ENCODE measurements at places on chromosomes 6 and 20.
A peak's percentile ranks its signal among the peaks of the same experiment; 100 is the strongest.

DNA sequence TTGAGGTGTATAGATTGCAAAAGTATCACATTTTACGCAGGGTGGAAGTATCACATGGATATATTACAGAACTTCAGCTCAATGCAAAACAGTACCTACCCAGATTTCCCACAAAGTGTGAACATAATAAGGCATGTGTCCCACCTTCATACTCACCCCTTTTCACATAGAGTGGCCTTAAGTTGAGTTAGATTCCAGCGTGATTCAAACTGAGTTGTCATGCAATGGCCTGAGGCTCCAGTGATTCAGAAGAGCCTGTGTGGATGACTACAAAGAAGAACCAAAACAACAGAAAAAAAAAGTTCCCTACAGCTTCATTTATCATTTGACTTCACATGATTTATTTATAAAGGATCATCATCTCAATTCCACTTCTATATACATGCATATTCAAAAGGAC lies 309.7 kb downstream of the SLC35F1 start:
- no peak for DNase-seq

DNA sequence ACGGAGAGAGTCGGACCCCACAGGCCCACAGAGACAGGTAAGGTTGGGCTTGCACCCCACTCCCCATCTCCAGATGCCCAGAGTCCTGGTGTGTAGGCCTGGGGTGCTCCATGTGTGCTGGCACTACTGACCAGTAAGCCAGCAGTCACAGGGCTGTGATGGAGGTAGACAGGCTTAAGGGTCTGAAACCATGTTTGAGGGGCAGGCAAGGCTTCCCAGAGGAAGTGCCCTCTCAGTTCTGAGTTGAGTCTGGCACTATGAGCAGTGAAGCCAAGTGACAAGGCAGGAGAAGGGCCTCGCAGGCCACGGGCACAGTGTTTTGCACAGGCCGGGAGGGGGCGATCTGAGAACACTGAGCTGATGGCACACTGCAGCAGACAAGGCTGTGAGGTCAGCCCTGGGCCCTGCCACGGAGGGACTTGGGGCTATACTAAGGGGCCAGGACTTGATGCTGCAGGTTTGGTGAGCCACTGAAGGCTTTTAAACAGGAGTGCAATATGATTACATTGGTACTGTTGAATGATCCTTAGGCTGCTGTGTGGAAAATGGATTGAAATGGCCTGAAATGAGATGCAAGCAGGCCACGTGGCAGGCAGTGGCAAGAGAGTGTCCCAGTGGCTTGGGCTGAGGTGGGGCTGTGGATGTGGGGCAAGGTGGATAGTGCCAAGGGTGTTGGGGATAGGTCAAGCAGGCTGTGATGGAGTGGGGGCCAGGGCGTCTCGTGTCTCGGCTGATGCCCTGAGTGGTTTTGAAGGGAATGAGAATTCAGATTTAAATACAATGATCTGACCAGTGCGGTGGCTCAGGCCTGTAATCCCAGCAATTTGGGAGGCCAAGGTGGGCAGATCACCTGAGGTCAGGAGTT lies 20.3 kb downstream of the TTBK1 start:
- peak; percentile 70 for DNase-seq

- DNase-seq: no peak
These were observed 68.4 kb downstream of the ATG5 start for GRCh38 chr6:106257195-106257594.

DNA sequence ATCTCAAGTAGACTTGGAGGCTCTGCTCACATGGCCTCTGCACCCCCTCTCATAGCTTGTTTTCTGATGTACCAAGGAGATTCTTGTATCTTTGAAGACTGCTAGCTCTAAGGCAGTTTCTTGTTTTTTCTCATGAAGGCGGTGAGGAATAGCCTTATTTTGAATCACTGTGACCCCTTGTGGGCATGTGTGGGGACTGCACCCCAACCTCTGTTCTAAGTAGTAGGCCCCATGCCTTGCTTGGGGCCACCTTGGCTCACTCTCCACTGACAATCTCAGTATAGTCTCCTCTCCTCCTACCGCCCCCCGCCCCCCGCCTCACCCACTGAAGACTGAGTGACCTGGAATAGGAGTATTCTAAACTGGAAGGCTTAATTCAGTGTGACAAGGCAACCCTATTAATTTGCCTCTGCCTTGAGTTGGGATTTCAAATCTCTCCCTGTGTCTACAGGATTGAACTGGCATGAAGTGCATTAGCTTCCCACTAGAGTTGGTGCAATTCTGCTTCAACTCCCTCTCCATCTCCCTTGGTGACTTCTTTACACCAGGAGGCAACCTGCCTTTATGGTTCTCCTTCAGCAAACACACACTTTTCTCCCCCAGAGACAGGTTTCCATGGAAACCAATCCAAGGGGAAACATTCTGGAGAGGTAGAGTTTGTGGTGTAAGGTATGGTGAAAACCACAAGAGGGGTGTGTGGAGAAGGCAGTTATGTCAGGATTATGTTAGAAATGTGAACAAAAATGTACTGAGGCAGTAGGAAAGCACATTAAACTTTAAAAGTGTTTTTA lies 75.4 kb upstream of the ECI2 start:
- DNase-seq: peak; percentile 45

DNA sequence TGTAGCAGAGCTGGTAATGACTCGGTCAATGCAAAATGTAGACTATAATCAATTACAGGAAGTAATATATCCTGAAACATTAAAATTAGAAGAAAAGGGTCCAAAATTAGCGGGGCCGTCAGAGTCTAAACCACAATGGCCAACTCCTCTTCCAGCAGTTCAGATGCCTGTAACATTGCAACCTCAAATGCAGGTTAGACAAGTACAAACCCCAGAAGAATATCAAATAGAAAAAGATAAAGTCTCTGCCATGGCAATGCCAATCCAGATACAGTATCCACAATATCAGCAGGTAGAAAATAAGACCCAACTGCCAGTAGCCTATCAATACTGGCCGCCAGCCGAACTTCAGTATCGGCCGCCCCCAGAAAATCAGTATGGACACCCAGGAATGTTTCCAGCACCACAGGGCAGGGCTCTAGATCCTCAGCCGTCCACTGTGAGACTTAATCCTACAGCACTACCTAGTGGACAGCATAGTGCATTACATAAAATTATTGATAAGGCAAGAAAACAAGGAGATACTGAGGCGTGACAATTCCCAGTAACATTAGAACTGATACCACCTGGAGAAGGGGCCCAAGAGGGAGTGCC lies 158.4 kb downstream of the GPX5 start:
- DNase-seq: no peak

- DNase-seq: no peak
These were observed 109.5 kb downstream of the CLVS2 start for GRCh38 chr6:123105561-123105960.

DNA sequence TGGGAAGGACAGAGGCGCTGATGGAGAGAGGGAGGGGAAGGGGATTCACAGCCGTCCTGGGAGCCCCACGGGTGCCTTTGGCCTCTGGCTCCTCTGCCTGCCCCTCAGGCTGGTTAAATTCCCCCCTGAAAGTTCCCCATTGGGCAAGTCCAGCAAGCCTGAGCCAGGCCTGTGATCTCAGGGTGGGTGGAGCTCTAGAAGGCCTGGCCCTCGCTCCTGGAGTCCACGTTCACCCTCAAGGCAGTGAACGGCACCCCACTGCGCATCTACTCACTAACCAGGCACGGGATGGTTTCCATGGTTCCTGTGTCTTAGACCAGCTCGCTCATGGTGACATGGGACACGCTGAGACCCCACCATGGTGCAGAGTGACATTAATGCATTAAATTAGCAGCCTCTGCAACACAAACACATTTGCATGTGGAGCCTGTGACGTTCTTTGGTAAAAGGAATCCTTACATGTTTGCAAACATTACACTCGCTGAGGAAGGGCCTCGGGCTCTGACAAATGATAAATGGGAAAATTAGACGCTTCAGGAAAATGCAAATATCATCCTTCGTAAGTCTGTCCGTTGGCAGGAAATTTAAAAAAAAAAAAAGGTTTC lies 452.7 kb downstream of the PREX1 start:
- DNase-seq: no peak

DNA sequence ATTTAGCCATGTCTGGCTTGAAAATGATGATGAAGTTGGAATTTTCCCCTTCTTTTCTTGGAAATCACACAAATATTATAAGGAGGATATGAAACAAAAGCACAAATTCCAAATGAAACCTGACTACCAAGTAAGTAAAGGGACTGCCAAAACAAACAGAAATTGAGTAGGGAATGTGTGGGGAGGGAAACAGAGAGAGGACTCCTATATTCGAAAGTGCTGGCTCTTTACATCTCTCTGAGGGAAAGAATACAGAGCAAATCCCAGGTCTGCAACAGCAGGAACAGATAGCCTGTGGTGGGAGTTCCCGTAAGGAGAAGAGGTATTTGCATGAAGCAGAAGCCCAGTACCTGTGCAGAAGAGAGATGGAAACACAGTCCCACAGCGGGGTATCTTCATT lies 583.7 kb downstream of the EPM2A start:
- DNase-seq: no peak

- no peak for DNase-seq
These were observed 973 bp upstream of the BRD2 start for GRCh38 chr6:32967151-32968091.

- no peak for DNase-seq
These were observed 9.2 kb downstream of the LOC128125822 start for GRCh38 chr6:63581355-63582013.

DNA sequence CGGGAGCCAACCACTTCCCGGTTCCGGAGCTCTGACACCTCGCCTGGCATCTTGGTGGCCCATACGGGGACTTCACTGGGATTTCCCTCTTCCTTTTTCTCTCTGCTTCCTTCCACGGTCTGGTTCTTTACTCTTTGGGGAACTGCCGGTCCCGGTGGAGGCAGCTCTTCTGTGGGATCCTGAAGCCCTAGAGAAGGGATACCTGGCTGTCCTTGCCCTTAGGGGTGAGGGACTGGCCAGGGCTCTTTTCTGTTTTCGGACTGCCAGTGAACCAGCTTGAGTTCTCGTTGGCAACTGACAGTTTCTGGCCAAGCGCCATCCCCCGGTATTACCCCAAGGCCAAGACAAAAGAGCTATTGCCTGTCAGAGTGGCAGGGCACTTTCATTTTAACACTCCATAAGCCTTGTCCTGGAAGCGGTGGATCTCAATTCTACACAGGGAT lies 880 bp upstream of the CPXM1 start:
- no peak for DNase-seq

- no peak for DNase-seq
These were observed 46.4 kb upstream of the ZNFX1 start for GRCh38 chr20:49324306-49324705.

DNA sequence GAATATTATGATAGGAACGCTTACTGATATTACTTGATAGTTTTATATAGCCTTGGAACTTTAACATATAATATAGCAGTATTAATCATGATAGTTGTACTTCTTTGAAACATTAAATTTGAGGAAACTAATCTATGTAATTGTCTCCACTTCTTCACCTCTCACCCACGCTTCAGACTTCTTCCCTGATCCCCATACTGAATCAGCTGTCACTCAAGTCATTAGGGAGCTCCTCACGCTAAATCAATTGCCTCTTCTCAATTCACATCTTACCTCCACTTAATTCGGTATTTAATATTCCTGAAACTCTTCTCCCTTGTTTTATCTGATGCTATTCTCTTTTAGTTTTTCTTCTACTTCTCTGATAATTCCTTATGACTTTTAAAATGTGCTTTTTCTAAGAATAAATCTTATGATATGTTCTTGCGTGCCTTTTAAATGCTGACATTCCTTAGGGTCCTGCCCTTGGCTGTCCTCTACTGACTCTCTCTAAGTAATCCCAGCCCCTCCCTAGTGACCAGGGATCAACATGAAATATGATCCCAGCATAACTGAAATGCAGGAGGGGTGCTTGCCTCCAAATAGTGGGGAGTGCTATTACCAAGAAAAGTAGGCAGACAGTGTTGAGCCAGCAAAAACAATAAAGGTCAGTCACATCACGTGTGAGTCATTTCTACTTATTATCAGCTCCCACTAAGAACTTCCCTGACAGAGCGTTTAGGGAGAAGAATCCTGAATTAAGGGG lies 9.9 kb downstream of the ANKRD66 start:
- no peak for DNase-seq

GRCh38 chr6:129513471-129513870 lies 196.5 kb downstream of the ARHGAP18 start:
- no peak for DNase-seq

GRCh38 chr6:15504581-15505350 lies 158.1 kb downstream of the DTNBP1 start:
- DNase-seq: no peak

GRCh38 chr6:27662769-27663168 lies 189.9 kb upstream of the ZNF184 start:
- DNase-seq: no peak

DNA sequence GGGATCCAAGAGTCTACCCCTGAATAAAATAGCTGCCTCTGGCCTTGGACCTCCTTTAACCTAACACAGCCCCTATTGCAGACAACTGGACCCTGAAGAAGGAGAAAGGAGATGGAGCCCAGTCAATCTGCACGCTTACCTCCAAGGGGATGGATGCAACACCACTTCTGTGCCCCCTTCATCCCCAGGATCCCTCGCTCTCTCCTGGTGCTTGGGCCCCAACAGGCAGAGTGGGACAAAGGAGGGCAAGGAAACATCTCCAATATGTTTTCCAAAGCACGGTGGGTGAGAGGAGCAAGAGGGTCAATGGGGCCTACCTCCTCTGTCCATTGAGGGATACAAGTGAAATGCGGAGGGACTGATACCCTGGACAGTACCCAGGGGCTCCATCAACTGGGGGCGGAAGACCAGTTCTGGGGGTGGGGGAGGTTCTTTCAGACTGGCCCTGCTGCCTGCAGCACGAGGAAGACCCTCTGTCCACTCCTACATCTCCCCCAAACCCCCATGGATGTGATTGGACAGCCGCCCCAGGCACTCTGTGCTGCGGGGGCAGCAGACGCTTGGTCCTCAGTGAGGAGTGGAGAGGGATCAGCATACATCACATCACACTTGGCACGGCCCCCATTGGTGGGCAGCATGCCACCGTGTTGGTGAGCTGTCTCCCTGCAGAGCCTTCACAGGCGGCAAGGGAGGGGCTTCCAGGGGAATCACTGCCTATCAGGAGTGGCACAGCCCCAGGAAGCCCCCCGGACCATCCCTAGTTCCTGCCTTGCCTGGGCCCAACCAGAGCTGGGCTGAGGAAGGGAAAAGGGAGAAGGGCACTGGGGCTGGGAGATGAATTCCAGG lies 70.6 kb downstream of the MRPL14 start:
- no peak for DNase-seq

DNA sequence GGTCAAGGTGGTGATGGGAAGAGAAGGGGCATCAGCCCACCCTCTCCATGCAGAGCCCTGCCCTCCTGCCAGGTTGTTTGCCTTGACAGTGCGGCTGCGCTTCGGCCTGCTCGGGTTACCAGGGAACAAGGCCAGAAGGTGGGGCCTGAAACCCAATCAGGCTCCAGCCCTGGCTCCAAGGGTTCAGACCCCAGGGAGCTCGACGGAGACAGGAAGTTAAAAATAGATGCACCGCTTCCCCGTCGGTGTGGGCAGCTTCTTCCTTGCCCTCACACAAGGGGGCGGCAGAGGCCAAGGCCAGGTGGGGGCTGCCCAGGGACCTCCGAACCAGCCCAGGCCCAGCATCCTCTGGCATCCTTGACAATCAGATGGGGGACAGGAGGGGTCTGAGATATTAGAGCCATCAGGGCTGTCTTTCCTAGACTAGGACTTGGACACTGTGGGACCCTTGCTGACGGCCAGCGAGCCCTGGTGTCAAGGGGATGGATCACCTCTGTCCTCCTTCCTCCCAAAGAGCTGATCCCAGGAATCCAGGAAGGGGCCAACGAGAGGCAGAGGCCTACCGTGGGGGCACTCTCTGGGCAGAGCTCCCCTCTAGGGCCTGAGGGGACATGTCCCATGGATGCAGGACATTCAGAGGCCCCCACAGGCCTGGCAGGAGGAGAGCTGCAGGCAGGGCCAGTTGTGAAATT lies 65.2 kb downstream of the RIPOR3 start:
- no peak for DNase-seq

Data from T-helper 2 cell treated with Interferon-gamma antibody and Interleukin-4, amounts not matched to agents 5 μg/mL and 100 μg/mL, for 36 hours (primary cell).